ENCODE measurements at places on chromosomes 3 and 15.

DNA sequence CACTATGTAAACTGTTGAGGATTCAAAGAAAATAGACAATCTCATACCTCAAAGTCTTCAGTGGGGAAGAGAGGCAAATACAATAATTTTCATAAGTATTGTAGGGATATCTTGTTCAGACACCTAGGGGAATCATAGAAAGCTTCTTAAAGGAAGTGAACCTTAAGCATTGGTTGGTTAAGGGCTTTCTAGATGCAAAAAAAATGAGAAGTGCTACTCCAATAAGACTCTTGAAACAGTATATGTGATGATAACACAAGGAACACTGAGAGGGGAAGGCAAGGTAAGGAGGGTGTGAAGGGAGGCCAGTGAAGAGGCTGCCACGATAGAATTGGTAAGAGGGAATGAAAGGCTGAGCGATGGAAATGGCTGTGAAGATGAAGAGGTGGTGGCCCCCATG, 104.1 kb downstream of the TPRG1 start:
- no peak for DNase-seq

DNA sequence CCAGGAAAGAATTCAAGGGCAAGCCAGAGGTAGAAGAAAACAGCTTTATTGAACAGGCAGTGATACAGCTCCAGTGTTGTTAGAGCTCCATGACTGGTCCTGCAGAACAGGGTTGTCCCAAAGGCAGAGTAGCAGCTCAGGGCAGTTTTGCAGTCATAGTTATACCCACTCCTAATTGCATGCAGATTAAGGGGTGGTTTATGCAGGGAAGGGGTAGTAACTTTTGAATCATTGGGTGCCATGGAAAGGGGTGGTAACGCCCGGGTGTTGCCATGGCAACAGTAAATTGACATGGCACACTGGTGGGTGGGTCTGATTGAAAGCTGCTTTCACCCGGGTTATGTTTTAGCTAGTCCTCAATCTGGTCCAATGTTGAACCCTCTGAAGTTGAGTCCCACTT, 9.7 kb upstream of the RAB6B start:
- no peak for DNase-seq

DNA sequence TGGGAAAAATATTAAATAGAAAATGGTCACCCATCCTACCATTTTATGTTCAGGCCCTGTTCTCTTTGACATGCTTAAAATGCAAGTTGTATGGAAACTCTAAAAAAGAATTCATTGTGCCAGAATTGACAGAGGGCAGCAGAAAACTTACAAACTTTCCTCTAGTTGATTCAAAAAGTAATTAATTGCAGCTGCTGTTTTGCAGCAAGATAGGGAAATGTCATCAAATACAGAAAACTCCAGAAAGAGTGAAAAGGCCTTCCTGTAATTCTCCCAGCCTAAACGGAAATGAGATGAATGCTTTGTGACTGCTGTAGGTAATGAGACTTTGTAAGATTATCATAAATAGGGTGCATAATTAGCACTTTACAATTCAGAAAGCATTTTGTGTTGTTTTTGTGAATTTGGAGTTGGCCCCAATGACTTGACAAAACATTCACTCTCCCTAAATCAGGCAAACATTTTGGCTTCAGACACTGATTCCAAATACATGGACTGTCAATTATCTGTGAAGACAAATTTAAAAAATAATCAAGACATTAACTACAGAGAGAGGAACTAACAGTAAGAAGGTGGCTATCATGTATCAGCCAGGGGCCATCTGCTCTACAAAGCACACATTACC, 861.8 kb downstream of the SQOR start:
- DNase-seq: no peak

GRCh38 chr3:129599607-129600006, 6.9 kb downstream of the PLXND1 start:
- peak; percentile 80 for DNase-seq

DNA sequence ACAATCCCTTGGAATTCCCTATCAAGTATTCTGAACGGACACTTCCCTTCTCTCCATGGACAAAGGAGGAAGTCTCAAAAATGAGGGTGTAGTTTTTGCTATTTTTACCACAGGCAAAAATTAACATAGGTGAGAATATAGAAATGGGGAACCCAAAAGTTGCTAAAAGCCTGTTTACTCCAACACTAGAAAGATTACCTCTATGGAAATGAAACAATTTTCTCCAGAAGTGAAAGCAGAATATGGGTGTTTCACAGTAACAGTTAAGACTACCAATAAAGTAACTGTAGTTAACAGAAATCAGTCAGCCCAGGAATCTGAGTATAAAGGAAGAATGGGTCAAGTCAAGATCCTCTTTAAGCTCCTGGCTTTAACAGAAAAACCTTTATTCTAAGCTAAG, 9.3 kb downstream of the TRA2B start:
- DNase-seq: no peak

DNA sequence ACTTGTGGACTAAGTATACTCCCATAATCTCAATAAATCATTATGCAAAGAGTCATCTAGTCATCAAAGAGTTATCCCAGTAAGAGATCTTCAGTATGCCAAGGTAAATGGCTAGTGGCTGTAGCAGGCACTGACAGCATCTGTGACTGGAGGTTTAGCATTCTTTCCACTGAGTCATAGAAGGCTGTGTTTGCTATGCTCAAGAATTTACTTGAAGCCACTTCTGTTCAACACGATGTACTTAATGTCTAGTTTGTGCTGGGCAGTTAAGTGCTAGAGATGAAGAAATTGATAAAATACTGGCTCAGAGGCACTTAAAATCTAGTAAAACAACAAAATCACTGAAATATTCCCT, 13.0 kb downstream of the ZBED2 start:
- DNase-seq: peak; percentile 88

DNA sequence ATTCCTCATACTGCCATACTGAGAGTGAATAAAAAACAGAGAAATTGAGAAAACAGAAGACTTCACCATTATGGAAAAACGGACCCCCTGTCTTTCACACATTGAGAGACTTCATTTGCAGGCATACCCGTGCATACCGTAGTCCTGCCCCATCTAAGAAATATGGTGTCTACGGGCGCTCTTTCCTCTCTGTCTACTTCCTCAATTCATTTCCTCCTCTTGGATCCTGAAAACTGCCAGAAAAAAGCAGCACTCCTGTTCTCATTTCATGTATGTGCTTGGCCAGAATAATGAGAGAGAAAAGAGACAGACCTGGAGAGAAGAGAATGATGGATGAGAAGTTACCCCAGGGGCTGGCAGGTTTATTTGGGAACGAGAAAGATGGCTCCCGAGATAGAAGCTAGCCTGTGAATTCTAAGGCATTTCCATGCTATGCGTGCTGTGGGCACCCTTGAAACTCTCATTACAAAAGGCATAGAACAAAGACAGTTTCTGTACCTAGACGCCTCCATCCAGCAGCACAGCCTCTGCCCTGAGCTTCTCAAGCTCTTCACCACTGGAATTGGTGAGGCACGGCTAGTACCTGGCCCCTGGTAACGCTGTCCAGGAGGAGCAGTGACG, 62.5 kb upstream of the EPHB3 start:
- no peak for DNase-seq

GRCh38 chr15:24954783-24955530, at the start of the genes SNRPN and SNURF:
SNRPN (plus strand) TSS chr15:24954987; CDS start chr15:24974454, 19,467 bp downstream.
SNURF (plus strand) TSS chr15:24954987; CDS start chr15:24955049, 62 bp downstream.
- DNase-seq: peak; percentile 75

Data from brain microvascular endothelial cell (primary cell).